ENCODE measurements at places on chromosomes 2 and 18. TPM values are rescaled to one million over a fixed set of nuclear protein-coding genes. Genes with fewer than 3 reads are reported as not detected.

Gene PFN4
- 4.1 TPM for total RNA-seq

Gene EML6
- 11.4 TPM for total RNA-seq

Gene LIMS4
- not detected for total RNA-seq

Gene TMX3
- 108 TPM for total RNA-seq

Gene ZNF512
- 95.4 TPM for total RNA-seq

Gene ERBB4
- total RNA-seq = 17.9 TPM

Gene TMEM247
- not detected for total RNA-seq

Gene PREPL
- 143 TPM for total RNA-seq

Gene ARHGAP15
- 20.8 TPM for total RNA-seq

Gene SNORC
- 0.55 TPM for total RNA-seq

Gene MAPRE3
- 21.6 TPM for total RNA-seq

Gene TTR
- total RNA-seq = 86.6 TPM

Gene IL1RL2
- total RNA-seq = 1.4 TPM

Gene PKDCC
- 143 TPM for total RNA-seq

Gene MYL1
- total RNA-seq = 417 TPM

Gene AGXT
- total RNA-seq = not detected

Gene IL36RN
- 0.22 TPM for total RNA-seq

Gene PRKAG3
- total RNA-seq = 1.5 TPM

Gene CHRNG
- total RNA-seq = 2.0 TPM

Gene CBLN2
- total RNA-seq = 20.8 TPM

Gene CPS1
- 3.8 TPM for total RNA-seq

Gene MORN2
- 17.5 TPM for total RNA-seq

Gene RUFY4
- not detected for total RNA-seq

Data from camera-type eye (tissue), 1 donor.